Stimulated activated CD4-positive, alpha-beta T cell treated with anti-CD3 and anti-CD28 coated beads, TNF-alpha, amount 100 ng/mL, for 1 hour (primary cell): ENCODE measurements at places on chromosomes 13 and 19.
A peak's percentile ranks its signal among the peaks of the same experiment; 100 is the strongest.

DNA sequence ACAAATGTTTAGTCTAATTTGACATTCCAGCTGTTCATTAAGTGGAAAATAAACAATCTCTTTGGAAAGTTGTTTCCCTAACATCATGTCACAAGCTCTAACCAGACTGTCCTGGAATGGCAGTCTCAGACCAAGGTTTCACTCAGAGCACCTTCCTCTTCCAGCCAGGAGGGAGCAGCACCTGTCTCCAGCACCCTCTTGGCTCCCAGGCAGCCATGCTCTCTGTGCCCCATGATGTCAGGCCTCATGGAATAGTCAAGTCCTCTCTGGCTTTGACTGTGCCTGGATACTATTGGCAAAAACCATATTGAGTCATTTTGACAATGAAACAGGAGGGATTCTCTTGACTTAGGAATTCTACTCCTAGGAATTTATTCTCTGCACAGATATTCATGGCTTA is 171.4 kb downstream of the OXGR1 start:
- DNase-seq = no peak

DNA sequence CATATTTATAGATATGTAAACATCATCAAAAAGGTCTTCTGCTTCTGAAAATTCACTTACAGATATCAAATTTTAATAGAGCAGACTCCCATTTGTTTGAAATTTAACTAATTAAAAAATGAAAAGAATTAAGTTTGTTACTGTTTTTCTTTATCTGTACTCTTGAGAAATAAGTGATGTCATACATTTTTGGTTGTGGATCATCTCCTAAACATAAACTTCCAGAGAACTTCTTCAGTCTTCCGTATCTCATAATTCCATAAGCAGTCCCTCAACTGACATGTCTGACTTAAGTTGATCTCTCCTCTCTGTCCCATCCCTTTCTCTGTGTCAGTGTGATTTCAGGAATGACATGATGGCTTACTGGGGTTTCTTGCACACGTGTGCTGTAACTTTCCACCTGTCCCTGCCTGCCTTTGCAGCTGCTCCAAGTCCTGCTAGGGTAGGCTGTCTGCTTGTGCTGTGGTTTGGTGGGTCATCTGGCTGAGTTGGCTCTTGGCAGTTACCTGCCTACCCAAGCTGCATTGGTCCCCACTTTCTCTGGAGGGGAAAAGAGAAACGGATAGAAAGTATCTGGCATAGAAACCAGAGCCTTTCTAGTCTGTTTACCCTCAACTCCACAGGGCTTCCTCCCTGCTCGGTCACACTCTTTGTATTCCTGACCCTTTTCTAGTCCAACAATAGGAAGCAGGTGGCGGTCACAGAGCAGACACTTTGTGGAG is 127.1 kb downstream of the GGACT start:
- DNase-seq = no peak

- peak; percentile 70 for DNase-seq
Observed at GRCh38 chr19:48511800-48512503, at the start of gene LMTK3. LMTK3 (minus strand) TSS chr19:48511835; CDS start chr19:48511576, 259 bp downstream.

DNA sequence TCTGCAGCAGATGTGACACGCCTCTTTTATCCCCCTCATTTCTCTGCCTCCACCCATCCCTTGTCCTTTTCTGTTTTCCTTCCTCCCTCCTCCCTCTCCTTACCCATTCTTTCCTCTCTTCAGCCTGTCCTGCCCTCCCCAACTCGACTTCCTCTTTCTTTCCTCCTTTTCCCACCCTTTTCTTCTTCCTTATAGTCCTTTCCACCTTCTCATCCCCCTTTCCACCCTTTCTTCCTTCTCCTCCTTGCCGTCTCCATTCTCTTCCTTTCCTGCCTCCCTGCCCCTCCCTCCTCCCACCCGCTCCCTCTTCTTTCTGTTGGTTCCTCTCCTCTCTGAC is 688 bp upstream of the ZNF71 start:
- no peak for DNase-seq

DNA sequence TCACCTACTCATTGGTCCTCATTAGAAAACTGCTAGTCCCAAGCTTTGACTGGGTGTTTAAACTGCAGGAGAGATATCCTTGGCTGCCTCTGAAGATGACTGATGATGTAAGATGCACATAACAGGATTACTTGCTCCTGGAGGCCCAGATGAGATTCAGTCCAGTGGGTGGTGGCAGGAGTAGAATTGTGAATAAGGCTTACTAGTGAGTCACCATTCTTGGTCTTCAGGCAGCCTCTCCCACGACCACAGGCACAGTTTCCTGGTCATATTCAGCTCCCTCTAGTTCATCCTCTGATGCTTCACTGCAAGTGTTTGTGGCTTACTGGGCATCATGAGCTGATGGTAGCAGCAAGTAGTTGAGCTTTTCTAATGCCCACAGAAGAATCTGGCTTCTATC is 12.1 kb downstream of the SERTM1 start:
- no peak for DNase-seq

GRCh38 chr19:18156841-18157464 is 4.0 kb downstream of the PIK3R2 start:
- no peak for DNase-seq

DNA sequence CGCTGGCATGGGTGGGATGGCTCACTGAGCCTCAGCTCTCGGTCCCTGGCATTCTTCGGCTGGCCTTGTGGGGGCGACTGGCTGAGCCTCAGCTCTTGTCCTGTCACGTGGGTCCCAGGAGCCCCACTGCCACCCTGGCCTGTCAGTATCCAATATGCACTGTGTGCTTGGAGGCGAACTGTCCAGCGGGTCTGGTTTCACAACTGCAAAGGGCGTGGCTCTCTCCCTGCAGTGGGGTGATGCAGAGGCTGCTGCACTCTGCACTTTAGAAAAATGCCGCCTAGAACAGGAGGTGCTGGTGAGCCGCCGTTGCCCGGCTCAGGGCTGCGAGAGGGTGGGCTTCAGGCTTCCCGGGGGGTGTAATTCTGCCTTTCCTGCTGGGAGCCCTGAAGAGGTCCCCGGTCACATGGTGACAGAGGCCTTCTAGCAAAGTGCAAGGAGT is 17.0 kb upstream of the TMEM255B start:
- no peak for DNase-seq

DNA sequence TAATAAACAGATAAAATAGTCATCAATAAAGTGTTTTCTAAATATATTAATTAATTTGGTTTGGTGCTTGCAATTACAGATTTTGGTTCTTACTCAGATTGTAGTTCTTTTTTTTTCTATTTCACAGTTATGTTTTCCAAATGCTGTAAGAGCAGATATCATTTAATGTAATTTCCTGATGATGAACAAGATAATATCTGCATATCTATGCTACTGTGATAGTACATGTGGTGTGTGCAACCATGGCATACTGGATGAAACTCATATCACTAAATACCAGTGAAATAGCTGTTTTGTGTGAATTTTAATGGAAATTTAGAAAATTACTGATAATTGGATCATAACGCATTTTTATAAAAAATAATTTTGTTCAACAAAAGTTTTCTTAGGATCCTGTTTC is 88.8 kb upstream of the MAB21L1 start:
- DNase-seq = no peak

DNA sequence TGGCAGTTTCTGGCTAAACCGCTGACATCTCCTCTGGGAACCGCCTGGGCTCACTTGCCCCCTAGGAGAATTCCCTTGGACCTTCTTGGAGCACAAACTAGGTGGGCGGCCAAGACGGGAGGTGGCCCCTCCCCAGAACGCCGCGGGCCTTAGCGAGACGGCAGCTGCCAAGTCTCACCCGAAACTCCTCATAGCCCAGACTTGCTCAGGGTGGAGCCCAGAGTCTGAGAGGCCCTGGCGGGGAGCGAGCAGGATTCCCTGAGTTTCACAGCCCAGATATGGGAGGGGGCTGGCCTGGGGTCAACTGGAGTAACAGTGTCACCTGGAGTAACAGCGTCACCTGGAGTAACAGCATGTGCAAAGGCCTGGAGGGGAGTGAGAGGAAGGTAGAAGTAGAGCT is 10.1 kb downstream of the TINCR start:
- no peak for DNase-seq

GRCh38 chr13:89061821-89062220 is 1390.7 kb downstream of the SLITRK5 start:
- DNase-seq = no peak

DNA sequence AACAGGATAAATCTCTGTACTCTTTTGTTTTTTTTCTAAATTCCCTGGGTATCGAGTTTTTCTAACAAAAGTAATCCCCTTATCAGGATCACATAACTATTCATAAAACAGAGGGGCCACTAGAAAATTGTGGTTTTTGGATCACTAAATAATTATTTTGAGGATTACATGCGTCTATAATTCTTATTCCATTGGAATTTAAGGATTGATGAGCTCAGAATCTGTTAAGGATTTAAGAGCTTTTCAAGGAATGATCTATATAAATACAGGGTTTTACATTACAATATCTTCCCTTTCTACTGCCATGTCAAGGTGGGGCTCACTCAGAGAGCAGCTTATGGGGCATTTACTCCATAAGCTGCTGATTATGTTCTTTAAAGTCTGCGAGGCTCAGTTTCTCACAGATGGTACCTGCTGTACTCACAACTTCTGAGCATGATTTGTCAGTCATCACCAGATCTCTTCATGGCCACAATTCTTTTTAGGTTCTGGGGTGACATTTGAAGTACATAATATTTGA is 449.8 kb downstream of the PCDH17 start:
- no peak for DNase-seq

GRCh38 chr13:91123456-91124127 is 223.9 kb upstream of the MIR17HG start:
- DNase-seq = no peak

DNA sequence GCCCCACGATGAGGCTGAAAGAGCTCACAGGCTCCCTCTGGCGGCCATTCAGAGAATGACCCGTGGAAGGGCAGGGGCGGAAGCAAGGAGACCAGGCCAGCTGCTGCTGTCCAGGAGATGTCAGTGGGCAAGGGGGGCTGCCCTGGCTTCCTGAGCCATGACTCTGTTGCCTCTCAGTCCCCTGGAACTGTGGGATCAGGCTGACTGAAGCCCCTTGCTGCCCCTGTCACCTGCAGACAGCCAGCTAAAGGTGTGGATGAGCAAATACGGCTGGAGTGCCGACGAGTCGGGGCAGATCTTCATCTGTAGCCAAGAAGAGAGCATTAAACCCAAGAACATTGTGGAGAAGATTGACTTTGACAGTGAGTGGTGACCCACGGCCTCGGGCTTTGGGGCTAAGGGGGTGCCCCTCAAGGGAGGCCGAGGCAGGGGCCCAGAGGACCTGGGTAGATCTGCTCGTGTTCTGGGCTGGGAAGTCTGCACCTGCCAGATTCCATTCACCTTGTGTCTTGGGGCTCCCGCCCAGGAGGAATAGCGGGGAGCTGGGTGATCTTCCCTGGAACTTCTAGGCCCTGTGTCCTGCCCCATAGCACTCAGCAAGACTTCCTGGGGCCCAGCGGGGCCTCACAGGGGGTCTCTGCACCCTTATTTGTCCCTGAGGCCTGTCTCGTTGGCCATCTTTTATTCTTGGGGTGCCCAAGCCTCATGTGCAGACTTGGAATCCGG is 12.5 kb upstream of the ACTN4 start:
- no peak for DNase-seq

DNA sequence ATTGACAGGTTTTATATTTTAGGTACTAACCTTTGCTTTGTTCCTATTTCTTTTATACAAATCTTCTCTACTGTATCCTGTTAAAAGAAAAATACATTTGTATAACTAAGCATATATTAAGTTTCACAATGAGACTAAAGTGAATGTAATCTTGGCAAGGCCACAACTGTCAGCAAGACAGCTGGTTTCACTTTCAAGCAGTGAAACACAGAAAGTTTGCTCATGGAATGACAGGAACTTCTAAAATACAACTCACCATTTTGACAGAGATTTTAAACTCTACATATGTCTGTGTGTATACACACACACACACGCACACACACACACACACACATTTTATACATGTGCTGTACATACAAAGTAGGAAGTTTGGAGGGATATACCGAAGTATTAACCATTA is 53.3 kb downstream of the PARP4 start:
- DNase-seq = no peak

DNA sequence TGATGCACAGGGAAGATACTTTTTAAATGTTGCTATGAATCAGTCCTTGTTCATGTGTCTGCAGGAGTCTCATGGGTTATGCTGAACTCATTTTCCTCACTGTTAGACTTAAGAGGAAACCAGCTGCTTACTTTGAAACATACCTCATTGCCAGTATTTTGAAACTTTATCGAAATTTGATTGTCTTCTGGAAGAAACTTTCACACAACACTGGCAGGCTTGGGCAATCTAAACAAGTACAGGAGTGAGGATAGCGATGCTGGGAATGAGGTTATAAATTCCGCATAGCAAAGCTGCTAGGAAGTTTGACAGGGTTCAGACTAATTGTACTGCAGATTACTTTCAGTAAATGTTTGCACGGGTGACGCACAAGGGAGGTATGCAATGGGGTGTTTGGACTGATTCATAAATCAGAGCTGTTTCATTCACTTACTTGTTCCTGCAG is 245.7 kb downstream of the DNAJC15 start:
- DNase-seq = no peak

GRCh38 chr19:48537541-48537940 is 14.4 kb upstream of the SULT2B1 start:
- no peak for DNase-seq

DNA sequence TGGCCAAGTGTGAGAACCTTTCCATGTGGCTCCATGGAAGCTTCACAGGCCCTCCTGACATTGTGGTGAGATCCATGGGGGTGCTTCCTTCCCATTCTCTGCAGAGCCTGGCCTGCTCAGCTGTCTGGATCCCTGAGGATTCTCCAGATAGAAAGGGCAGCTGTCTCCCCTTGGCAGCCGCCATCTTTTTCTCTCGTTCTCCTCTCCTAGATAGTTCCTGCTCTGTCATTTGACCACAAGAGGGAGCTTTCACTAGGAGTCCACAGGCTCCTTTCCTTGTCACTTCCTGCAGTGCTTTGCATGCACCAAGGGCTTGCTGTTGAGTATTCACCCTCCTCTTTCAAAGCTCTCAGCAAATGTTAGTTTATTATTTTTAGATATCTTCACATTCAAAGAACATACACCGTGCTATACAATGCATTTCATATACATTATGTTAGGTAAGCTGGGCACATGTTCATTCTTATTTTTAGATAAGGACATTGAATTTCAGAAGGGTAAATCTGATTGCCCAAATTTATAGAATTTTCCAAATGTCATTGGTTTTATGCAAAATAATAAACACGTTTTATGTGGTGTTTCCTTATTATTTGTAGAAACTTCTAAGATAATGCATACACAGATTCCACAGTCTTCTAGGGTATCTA is 133.2 kb downstream of the FRY start:
- no peak for DNase-seq

DNA sequence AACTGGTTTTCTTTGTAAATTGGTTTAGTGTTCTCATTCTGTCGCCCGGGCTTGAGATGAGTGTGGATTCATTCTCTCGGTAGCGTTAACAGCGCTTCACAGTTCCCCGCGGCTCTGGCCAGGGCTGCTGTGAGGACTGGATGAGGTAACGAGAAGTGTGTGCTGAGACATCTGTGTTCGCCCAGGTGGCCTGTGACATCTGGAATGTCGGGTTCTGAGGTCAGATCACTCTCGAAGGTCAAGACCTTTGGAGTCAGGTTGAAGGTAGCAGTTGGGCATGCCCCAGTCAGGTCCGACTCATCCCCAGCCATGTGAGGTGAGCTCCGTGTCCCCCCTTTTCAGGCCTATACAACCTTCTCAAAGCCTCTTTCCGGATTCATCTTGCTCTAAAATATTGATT is 13.4 kb upstream of the TUBGCP3 start:
- no peak for DNase-seq

GRCh38 chr13:112141643-112142400 is 74.9 kb downstream of the SOX1 start:
- DNase-seq = no peak

GRCh38 chr19:6098574-6098973 is 11.7 kb downstream of the RFX2 start:
- DNase-seq = no peak
